Naive thymus-derived CD4-positive, alpha-beta T cell (primary cell): ENCODE measurements at places on chromosomes 5 and 9.

DNA sequence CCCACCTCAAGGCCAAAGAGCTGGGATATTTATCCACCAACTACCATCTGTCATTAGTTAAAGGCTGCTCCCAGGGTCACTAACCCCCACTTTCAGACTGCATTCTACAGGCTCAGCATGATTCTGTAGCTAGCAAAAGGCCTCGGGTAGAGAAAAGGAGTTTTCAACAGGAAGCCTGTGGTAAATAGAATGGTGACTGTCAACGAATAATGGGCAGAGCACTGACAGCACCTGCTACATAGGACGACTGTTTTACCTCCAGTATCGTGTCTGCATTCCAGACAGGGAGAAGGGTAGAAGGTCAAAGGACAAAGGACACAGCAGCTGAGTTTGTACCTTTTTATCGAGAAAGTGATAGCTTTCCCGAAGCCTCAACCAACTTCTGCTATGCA, 20.3 kb downstream of the MFAP3 start:
- no peaks in the 10 kb centered on the region for H3K36me3 ChIP-seq
- H3K27me3 ChIP-seq: no peaks in the 10 kb centered on the region
- no peak overlapping the region for H3K4me3 ChIP-seq
- H3K4me1 ChIP-seq: no peaks in the 10 kb centered on the region
- no peak overlapping the region for H3K27ac ChIP-seq

DNA sequence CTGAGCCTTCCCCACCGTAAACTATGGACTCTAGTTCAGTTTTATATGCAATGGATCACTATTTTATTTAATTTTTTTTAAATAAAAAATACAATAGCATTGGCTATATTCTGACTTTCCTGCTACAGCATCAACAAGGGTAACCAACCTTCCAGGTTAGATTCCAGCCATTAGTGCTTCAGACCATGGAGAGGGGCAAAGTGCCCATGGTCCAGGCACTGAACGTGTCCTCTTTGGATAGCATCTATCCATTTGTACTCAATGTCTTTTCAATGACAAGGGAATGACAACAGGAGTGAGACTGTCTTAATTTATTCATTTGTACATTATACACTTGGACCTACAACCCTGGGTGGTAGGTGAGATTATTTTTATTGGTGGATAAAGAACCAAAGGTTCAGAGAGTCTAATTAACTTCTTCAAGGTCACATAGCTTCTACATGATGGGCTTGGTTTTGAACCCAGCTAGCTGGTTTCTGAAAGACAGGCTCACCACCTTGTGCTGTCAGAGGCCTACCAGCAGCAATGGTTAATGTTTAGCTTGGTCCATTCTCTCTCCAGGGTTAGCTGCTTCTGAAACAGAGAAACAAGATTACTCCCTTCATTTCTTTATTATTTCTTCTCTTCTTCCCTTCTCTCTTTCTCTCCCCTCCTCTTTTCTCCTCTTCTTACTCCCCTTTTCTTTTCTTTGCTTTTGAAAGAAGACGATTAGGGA, 11.5 kb downstream of the TMEM171 start:
- no peaks in the 10 kb centered on the region for H3K36me3 ChIP-seq
- H3K27ac ChIP-seq: no peak overlapping the region
- H3K27me3 ChIP-seq: peaks cover 4% of the 10 kb centered on the region

DNA sequence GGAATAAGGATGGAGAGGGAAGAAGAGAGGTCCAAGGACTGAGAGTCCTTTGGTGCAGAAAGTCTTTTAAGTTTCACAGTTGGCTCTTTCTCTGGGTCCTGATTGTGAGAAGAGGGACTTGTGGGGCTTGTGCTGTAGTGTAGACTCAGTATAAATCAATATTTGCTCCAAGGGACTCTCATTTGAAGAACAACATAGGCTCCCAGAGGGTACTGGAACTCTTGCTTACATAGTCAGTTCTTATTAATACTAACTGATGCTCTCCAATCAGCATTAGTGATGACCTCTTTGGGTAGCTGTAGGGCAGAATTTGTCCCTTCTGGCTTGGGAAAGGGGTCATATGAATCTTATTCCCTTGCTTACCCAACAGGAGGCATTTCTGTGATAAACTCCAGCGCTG, 62.5 kb upstream of the CXCL14 start:
- DNase-seq: no peak
- H3K27me3 ChIP-seq: no peaks in the 10 kb centered on the region
- no peaks in the 10 kb centered on the region for H3K4me1 ChIP-seq

GRCh38 chr9:91966503-91966902, 16.5 kb upstream of the ROR2 start:
- no peaks in the 10 kb centered on the region for H3K4me1 ChIP-seq
- DNase-seq: no peak
- no peak overlapping the region for H3K4me3 ChIP-seq
- no peak overlapping the region for H3K27ac ChIP-seq
- no peaks in the 10 kb centered on the region for H3K36me3 ChIP-seq
- no peaks in the 10 kb centered on the region for H3K27me3 ChIP-seq

- H3K4me3 ChIP-seq: no peak overlapping the region
- H3K36me3 ChIP-seq: no peaks in the 10 kb centered on the region
- H3K4me1 ChIP-seq: peaks cover 23% of the 10 kb centered on the region
- no peak for DNase-seq
- H3K27me3 ChIP-seq: no peaks in the 10 kb centered on the region
Measured at GRCh38 chr9:78070521-78070920, 38.9 kb upstream of the GNAQ start.

DNA sequence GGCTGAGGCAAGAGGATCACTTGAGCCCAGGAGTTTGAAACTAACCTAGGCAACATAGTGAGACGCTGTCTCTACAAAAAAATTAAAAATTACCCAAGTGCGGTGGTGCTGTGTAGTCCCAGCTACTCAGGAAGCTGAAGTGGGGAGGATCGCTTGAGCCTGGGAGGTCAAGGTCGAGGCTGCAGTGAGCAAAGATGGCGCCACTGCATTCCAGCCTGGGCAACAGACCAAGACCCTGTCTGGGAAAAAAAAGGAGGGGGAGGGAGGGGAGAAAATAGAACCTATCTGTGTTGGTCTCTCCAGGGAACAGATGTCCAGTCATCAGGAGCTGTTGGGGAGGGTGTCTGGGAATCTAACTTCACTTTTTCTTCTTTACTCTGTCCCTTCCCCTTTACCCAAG, 24.3 kb downstream of the MAT2B start:
- H3K27ac ChIP-seq: no peak overlapping the region
- H3K27me3 ChIP-seq: no peaks in the 10 kb centered on the region
- no peak for DNase-seq
- no peaks in the 10 kb centered on the region for H3K4me1 ChIP-seq

DNA sequence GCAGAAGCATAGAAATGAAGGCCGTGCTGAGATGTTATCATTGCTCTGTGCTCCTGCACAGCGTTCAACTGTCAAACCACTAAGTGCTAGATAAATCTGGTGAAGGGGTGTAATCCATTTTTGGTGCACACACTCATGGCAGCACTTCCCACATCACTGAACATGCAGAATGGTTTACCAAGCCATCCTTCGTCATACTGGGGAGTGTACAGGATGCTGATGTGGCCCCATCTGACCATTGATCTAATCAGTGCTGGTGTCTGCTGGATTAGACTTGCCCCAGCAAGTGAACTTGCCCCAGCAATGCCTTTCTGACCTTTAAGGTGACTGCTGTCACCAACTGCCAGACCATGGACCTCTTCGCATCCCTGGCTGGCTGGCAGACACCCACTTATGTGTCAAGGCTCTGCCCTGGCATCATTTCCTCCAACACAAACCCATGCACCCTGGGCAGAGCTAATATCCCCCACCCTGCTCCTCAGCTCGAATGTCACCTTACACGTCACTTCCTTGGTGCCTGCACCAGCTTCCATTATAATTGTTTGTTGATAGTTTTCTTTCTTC, 4.2 kb upstream of the SEMA4D start:
- peak overlapping the region; percentile 65 for H3K27ac ChIP-seq
- peak overlapping the region; percentile 21 for H3K4me3 ChIP-seq
- no peaks in the 10 kb centered on the region for H3K36me3 ChIP-seq
- peaks cover 61% of the 10 kb centered on the region for H3K4me1 ChIP-seq
- H3K27me3 ChIP-seq: no peaks in the 10 kb centered on the region

GRCh38 chr9:94915476-94916450, 189.3 kb downstream of the AOPEP start:
- no peaks in the 10 kb centered on the region for H3K27me3 ChIP-seq
- H3K36me3 ChIP-seq: no peaks in the 10 kb centered on the region
- H3K4me3 ChIP-seq: no peak overlapping the region

GRCh38 chr9:126513159-126514036, 100.3 kb upstream of the LMX1B start:
- H3K27me3 ChIP-seq: no peaks in the 10 kb centered on the region
- no peaks in the 10 kb centered on the region for H3K36me3 ChIP-seq
- H3K4me3 ChIP-seq: no peak overlapping the region
- no peak for DNase-seq
- no peak overlapping the region for H3K27ac ChIP-seq
- peaks cover 17% of the 10 kb centered on the region for H3K4me1 ChIP-seq

DNA sequence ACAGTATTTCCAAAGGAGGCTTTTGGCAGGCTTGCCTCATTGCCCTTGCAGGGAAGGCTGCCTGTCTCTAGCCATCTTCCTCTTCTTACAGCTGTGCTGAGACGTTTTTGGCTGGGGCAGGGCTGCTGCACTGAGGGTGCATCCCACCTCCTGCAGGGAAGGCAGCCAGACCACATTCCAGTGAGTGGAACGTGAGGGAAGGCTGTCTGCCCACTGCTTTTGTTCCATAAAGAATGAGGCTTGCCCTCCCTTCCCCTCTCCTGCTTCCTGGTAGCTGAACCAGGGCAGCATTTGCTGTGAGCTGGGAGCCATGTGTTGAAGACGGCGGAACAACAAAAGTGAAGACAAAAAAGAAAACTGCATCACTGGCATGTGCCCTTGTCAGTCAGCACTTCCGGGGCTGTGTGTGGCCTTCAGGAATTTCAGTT, 16.8 kb downstream of the MGAT1 start:
- no peak for DNase-seq
- peaks cover 7% of the 10 kb centered on the region for H3K4me1 ChIP-seq
- peak overlapping the region; percentile 27 for H3K27ac ChIP-seq
- H3K36me3 ChIP-seq: no peaks in the 10 kb centered on the region
- H3K27me3 ChIP-seq: no peaks in the 10 kb centered on the region

- H3K27ac ChIP-seq: no peak within 1 kb of the TSS
- DNase-seq: no peak
- no peaks in the 10 kb centered on the region for H3K4me1 ChIP-seq
- H3K36me3 ChIP-seq: no peaks in the 10 kb centered on the region
Measured at GRCh38 chr5:173327948-173328843, at the start of gene STC2. Gene STC2 (minus strand): TSS chr5:173328414. CDS start chr5:173328193, 221 bp downstream.

DNA sequence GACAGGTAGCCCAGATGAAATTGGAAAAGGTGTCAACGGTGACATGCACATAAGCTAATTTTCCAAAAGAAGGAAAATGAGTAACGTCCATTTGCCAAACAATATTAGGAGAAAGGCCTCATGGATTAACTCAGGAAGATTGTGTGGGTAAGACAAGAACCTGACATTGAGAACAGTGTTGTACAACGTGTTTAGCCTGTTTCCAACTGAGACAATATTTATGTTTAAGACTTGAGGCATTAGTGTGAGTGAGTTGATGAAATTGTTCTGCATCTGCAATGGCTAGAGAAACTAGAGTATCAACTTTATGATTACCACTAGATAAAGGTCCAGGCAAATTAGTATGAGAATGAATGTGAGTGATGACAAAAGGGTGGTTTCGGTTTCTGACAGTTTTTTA, 191.3 kb upstream of the RAI14 start:
- H3K4me1 ChIP-seq: no peaks in the 10 kb centered on the region
- H3K27ac ChIP-seq: no peak overlapping the region
- H3K36me3 ChIP-seq: no peaks in the 10 kb centered on the region

- H3K36me3 ChIP-seq: no peaks in the 10 kb centered on the region
- DNase-seq: no peak
- H3K4me1 ChIP-seq: no peaks in the 10 kb centered on the region
- no peak overlapping the region for H3K4me3 ChIP-seq
- H3K27ac ChIP-seq: no peak overlapping the region
Measured at GRCh38 chr5:159978358-159978757, 30.6 kb upstream of the TTC1 start.

- peak; percentile 84 for DNase-seq
- H3K27ac ChIP-seq: peak overlapping the region; percentile 89
- peaks cover 21% of the 10 kb centered on the region for H3K4me1 ChIP-seq
- H3K27me3 ChIP-seq: no peaks in the 10 kb centered on the region
- peak overlapping the region; percentile 84 for H3K4me3 ChIP-seq
Measured at GRCh38 chr9:20621471-20622329, 599 bp downstream of the MLLT3 start.

- peaks cover 7% of the 10 kb centered on the region for H3K4me1 ChIP-seq
- no peak overlapping the region for H3K27ac ChIP-seq
- H3K36me3 ChIP-seq: no peaks in the 10 kb centered on the region
- no peak for DNase-seq
- no peaks in the 10 kb centered on the region for H3K27me3 ChIP-seq
- no peak overlapping the region for H3K4me3 ChIP-seq
Measured at GRCh38 chr5:139513852-139514485, 31.4 kb upstream of the STING1 start.

DNA sequence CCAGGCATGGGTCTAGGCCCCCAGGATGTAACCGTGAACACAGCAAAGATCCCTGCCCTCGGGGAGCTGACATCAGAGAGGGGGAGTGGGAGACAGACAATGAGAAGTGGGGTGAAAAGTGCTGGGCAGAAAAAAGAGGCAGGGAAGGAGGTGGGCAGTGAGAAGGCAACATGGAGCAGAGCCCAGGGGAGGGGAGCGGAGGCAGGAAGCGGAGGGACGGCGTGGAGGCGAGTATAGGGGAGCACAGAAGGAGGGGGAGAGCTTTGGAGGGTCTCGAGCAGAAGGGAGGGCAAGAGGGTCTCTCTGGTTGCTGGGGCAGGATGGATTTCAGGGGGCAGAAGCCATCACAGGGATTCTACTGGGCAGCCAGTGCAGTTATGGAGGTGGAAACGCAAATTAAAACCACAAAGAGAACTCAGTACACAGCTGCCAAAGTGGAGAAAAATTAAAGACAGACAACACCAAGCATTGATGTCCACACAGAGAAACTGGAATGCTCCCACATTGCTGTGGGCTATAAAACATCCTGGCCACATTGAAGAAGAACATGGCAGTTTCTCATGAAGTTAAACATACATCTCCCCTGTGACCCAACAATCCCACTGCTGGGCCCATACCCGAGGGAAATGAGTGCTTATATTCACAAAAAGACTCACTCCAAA, 21.1 kb upstream of the LAMC3 start:
- no peaks in the 10 kb centered on the region for H3K36me3 ChIP-seq
- no peak overlapping the region for H3K4me3 ChIP-seq
- DNase-seq: no peak
- H3K4me1 ChIP-seq: no peaks in the 10 kb centered on the region
- H3K27ac ChIP-seq: no peak overlapping the region

DNA sequence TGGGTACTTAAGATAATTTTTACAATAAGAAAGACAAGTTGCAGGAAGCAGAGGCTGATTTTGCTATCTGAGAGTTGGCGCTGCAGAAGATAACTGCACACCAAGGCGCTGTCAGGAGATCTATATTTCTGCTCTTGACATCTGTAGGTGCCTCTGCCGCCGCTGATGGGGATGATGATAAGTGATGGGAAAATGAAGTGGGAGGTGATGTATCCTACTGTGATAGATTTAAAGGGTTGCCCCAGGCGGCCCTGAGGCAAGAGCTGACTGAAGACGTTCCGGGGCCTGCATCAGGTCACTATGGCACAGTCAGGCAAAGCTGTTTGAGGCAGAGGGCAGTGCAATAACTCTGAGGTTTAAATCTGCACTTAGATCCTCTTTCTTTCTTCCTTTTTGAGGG, 78.1 kb downstream of the SNCAIP start:
- H3K27me3 ChIP-seq: no peaks in the 10 kb centered on the region
- no peaks in the 10 kb centered on the region for H3K4me1 ChIP-seq
- no peak overlapping the region for H3K4me3 ChIP-seq
- no peak for DNase-seq

GRCh38 chr5:169557838-169558237, 25.7 kb upstream of the SPDL1 start:
- no peak for DNase-seq
- no peak overlapping the region for H3K27ac ChIP-seq
- H3K27me3 ChIP-seq: no peaks in the 10 kb centered on the region
